Peyer's patch (tissue), 4 donors: ENCODE measurements at places on chromosomes 12 and 14.

DNA sequence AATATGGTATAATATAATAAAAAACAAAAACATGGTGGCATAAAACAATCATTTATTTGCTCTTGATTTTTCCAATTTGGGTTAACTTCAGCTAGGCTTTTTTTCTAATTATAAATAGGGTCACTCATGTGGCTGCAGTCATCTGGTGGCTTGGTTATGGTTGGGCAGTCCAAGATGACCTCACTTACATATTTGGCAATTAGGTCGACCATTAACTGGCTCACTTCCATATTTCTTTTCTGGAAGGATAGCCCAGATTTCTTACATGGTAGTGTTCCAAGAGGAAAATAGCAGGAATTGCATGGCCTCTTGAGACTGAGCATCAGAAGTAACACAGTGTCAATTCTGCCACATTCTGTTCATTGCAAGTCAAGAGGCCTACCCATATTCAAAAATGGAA lies 153.4 kb downstream of the FUT8 start:
- DNase-seq = no peak

DNA sequence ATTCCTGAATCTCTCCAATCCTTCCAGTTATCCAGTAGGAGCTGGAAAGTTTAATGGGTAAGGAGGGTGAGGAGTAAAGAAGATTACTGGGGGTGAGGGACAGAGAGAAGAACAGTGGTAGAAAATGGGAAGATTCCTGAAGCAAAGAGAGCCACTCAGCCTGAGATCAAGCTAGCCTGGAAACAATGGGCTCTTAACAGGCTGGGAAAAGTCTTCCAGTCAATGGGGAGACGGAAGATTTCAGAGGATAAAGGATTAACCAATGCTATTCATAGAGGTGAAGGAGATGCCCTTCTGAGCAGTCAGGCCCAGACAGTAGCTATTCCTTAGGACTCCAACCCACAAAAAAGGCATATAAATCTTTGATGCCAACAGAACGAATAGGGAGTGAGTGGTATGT lies 14.8 kb downstream of the GDF11 start:
- DNase-seq = no peak

- no peak for DNase-seq
Measured at GRCh38 chr14:61566537-61567225, 128.6 kb upstream of the HIF1A start.

- no peak for DNase-seq
Measured at GRCh38 chr12:123854232-123854631, 92.1 kb downstream of the DNAH10 start.
